ENCODE measurements at places on chromosomes 12 and 14.

GRCh38 chr12:105120551-105120950 is 13.0 kb downstream of the WASHC4 start:
- no peak for DNase-seq

DNA sequence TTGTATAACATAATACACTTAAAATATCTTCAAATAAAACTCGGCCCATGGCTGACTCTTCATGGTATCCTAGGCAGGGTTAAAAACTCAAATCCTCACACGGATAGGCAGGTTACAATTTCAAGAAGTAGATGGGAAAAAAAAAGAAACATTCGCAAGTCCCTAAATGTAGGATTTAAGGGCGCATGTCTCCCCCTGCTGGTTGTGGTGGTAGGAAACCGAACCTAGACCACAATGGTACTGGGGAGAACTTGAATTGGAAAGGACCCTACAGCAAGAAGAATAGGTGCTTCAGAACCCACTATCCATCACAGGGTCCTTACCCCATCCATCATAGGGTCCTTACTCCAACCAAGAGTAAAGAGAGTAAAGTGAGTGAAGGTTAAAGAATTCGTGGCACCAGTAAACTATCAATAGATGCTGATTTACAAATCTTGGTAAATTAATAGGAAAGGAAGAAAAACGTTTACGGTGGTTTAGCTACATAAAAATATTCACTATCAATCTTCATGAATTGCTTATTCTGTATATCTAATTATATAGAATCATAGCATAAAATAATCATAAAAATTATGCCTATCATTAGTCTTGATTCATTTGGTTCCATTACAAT is 3.3 kb upstream of the CIPC start:
- DNase-seq = peak; percentile 80

DNA sequence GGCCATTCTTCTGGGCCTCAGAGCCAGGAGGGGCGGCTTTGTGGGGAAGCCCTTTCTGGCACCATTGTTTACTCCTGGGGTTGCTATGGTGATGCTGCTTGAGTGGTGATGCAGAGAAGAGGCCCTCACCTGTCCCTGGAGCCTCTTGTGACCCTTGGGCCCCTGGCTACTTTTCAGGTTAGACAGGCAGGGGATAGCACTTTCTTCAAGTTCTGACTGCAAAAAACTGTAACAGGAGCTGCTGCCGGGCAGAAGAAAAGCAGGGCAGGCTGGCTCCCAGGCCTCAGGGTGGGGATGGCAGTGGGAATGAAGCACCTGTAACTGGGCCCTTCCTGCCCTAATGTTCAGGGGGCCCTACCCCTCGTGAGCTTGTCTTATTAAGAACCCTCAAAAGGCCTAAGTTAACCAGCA is at the start of gene TEX52:
Gene TEX52 (minus strand): TSS at position 19 of the 411 bp plus-strand sequence. CDS start 13 bp downstream, at position 6.
- no peak for DNase-seq

DNA sequence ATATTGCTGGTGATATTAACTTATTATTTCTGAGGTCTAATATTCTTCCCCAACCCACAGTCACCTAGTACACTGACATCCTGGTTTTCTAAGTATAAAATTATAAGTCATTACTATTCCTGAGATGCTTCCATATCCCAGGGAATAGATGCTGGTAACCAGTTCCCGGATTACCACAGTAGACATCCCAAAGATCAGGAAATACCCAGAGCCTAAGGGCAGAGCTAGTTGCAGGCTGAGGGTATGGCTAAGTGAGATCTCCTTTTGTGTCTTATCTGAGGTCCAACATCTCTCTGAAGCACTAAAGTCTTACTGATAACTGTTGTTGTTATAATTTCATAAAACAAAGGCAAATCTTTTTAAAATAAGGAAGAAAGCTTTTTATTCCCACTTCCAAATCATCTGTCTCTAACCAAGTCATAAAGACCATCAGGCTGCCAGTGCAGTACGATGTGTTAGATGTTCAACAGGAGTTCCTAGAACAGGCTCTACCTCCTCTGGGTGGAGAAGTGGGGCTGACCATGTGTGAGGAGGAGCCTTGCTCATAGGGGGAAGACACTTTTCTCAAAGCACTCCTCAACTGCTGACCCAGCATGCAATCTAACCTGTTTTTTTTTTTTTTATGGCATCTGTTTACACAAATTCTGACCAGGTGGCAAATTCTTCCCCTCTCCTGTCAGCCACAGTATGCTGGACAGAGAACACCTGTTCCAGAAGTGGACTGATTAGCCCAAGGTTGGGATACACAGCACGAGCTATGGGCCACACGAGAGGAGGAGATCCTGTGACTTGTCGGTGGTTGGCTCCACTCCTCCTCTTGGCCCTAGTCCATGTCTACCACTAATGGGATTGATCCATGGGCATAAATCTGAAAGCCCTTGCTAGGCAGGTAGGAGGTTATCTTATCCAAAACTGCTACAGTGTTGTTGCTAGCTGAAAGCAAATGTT is 16.1 kb upstream of the GRIP1 start:
- DNase-seq = no peak

- DNase-seq = no peak
Measured at GRCh38 chr12:71460850-71461609, 21.4 kb downstream of the LGR5 start.

DNA sequence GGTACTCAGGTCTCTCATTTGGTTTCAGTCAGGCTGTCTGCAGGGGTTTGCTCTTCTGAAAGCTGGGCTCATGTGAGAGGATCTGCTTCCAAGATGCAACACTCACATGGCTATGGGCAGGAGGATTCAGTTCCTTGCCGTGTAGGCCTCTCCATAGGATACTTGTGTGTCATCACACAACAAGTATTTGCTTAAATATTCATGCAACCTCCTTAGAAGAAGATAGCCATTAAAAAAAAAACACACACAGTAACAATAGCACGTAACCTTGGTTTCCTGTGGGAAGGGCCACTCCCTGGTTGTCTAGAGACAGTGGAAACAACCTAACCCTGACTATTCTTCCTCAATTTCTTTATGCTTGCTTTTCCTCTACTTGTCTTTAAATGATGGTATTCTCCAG is 31.8 kb upstream of the CLEC4E start:
- DNase-seq = no peak

DNA sequence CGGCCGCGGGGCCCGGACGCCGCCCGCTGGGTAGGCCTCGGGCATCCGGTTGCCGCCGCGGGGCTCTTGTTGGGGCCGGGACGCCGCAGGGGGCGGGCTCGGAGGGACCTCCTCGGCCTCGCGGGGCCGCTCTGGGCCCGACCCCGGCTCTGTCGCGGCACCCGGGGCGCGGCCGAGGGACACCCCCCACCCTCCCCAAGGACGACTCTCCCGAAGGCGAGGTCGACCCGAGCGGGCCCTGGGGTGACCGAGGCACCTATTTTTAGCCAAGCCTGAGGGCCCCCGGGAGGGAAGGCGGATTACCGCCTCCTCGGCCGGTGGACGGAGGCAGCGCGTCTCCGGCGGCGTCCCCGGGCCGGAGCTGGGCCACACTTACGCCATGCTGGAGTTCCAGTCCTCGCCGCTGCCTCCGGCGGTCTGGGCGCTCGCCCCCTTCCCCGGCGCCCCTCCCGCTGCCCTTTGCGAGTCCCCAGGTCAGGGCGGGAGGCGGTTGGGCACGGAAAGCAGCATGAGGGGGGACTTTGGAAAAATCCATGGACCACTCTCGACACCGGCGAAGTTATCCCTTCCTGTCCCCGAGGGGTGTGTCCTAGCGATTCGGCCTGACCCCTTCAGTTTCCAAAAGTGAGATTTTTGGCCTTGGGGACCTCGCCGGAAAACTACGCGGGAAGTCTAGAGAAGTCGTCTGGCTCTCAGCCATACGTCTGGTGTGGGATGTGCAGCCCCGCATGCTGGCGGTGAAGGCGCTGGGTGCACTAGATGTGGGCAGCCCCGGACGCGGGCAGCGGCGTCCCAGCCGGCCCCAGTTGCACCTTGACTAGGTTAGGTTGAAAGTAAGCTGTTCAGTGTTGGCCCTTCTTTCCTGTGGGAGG is 699 bp downstream of the KTN1 start:
- DNase-seq = peak; percentile 31

DNA sequence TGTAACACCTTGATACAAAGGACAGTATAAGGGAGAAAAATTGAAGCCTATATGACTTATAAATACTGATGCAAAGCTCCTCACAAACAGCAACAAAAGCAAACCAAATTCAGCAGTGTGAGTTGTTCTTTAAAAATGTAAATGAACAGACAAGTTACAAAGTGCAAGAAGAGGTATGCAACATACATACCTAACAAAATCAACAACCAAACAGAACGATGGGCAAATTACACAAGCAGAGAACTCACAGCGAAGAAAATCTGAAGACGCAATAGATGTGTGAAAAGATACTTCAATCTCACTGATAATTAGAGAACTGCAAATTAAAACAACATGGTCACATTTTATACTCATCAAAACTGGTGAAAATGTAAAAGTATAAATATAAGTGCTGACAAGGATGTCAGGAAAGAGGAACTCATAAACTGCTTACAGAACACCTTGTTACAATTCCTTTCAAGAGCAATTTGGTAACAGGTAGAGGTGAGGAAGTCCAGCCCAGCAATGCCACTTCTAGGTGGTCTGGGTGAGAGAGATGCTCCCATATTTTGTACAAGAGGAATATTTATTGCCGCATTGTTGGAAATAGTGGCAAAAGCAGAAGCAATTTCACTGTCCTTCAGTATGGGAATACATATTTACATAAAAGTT is 47.3 kb downstream of the CORO1C start:
- no peak for DNase-seq

DNA sequence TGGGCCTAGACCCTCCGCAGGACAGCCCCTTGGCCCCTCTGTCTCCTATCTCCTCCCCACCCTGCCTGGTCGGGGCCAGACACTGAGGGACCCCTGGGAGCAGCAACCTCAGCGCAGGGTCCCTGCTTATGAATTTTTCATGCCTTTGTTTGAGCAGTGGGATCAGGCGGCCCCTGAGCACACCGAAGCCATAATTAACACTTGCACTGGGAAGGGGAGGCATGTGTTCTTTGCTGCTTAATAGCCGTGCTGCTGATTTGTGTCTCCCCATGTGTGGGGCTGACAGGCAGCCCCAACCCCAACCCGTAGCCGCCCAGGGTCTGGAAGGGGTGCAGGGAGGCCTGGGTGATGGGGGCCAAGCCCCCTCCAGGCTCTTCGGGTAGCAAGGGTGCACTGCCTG is 52.7 kb downstream of the FBRSL1 start:
- DNase-seq = no peak

- DNase-seq = peak; percentile 93
Measured at GRCh38 chr14:77882098-77882497, 82.2 kb downstream of the ADCK1 start.

DNA sequence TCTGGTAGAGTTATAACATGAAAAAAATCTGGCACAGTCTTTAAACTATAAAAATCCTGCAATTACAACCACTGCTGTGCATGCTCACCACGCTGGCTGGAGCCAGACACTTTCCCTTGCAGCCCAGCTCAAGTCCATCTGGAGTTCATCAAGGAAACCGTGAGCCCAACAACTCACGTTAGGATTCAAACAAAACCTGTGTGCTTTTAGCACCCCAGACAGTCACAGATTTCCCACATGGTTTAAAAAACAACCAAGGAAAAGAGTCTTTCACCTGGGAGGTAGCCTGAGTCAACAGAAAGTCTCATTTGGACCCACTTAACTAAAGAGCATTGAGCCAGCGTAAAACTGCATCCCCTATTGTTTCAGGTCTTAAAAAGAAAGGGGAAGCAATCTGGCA is 4.7 kb downstream of the LRIG3 start:
- DNase-seq = peak; percentile 30

DNA sequence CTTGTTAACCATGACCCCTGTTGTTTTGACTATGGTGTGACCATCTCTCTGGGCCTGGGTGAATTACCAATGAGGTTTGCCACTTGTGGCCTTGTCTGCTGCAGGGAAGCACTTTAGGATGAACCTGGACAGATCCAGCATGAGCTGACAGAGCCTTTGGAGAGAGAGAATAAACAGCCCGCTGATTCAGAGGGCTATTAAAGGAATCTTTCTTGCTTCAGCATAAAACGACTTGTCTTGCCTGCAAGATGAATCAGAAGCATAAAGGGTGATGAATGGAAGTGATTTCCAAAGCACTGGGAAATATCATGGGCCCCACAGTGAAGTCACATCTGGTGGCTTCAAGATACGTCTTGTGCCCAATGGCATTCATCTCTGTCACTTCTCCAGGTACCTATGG is 69.0 kb upstream of the WSCD2 start:
- no peak for DNase-seq

GRCh38 chr12:48165089-48165981 is 8.0 kb upstream of the ASB8 start:
- no peak for DNase-seq

DNA sequence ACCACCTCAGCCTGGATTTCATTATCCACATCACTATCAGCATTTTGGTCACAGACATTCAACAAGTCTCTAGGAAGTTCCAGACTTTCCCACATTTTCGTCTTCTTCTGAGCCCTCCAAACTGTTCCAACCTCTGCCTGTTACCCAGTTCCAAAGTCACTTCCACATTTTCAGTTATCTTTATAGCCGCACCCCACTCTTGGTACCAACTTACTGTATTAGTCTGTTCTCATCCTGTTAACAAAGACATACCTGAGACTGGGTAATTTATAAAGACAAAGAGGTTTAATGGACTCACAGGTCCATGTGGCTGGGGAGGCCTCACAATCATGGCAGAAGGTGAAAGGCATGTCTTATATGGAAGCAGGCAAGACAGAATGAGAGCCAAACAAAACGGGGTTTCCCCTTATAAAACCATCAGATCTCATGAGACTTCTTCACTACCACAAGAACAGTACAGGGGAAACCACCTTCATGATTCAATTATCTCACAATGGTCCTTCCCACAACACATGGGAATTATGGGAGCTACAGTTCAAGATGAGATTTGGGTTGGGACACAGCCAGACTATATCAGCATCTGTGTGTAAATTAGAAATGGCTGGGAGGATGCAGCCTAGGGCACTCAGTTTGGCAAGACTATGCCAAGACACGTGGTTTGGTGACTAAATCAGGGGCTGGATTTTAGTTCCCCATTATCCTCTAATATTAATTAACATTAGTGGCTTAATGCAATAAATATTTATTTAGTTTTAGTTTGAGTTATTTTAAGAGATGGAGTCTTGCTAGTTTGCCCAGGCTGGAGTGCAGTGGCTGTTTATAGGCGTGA is 16.2 kb upstream of the FUT8 start:
- DNase-seq = no peak

DNA sequence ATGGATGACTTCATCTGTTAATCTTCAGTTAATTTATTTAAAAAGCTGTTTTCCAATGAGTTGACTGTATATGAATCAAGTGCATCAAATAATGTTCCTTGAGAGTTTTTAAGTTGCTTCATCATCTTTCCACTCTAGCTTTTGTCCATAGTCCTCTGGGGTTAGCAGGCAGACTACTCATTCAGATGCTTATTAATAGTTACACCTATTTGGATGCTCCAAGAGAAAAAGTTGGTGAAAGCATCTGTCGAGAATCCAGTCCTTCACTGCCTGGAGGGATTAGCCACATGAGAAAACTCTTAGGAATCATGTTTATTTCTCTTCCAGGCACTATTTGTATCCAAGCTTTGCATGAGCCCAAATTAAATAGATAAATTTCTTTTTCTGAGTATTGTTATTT is 70.2 kb downstream of the DACT1 start:
- DNase-seq = no peak

DNA sequence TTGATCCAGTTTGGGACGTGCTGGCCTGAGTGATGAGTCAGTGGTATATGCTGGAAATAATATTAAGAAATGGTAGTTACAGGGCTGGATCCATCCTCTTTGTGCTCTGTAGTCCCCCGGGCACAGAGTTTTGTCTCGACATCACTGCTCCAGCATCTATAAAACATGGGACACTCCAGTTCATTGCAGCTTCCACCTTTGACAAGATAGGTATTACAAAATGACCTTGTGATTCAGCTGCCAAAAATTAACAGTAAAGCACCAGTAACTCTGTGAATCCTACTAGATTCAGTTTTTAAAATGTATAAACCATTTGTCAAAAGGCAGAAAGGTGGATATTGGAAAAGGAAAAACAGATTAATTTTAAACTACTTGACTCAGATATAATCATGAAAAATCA is 14.6 kb upstream of the GNG2 start:
- DNase-seq = no peak
